SK-N-SH treated with all-trans-retinoic acid at 6 μM for 48 hours (cell line): ENCODE measurements at places on chromosomes 16 and 17.

GRCh38 chr16:47949276-47949675, 206.5 kb downstream of the ABCC12 start:
- ATAC-seq, result no peak

DNA sequence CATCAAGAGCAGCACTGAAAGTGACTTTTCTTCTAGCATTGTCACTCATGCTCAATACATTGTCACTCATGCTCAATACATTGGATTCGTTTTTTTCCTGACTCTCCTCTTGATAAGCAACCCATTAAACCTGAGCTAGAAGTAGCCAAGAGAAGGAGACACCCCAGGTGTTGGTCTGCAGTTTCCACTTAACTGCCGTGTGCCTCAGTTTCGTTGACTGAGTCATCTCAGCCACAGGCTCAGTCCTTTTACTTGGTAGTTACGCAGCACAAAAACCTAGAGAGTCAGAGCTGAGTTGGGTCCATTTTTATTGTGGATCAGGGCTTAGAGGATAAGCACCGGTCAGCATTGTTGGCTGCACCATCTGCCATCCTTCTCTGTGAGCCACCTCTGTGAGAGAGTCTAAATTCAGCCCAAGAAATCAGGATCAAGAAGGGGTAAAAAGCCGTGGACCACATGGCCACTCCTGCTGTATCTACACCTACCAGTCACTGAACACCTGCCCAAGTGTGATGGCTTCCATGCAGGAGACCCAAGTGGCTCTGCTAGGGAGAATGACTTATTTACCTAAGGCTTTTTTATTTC, 11.3 kb downstream of the GINS2 start:
- no peak for ATAC-seq

DNA sequence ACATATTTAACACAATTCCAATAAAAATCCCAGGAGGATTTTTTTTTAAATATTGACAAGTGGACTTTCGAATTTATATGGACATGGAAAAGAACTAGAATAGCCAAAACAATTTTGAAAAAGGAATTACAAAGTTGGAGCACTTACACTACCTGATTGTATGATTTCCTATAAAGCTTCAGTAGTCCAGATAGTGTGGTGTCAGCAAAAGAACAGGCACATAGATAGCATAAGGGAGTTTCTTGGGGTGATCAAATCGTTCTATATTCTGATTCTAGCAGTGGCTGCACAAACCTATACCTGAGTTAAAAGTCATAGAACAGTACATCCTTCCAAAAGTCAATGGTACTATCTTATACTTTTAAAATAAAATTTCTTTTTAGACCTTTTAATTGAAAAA, 66.4 kb upstream of the CES5A start:
- ATAC-seq, result no peak

DNA sequence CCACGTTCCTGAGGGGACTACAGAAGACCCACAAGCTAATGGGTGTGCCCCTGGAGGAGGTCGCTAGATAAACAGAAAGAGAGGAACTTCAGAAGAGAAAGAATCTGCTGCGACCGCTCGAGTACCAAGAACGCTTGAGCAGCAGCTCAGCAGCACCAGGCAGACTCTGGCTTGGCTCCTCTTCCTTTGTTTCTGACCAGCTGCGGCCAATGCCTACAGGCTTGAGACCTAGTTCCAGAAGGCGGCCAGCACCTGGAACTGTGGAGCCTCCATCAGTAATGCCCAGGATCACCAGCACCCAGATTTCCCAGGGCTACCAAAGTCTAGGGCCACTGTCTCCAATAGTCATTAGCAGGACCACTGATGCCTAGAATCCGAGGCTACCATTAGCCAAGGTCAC, 26.0 kb upstream of the GOSR2 start:
- ATAC-seq, result no peak

DNA sequence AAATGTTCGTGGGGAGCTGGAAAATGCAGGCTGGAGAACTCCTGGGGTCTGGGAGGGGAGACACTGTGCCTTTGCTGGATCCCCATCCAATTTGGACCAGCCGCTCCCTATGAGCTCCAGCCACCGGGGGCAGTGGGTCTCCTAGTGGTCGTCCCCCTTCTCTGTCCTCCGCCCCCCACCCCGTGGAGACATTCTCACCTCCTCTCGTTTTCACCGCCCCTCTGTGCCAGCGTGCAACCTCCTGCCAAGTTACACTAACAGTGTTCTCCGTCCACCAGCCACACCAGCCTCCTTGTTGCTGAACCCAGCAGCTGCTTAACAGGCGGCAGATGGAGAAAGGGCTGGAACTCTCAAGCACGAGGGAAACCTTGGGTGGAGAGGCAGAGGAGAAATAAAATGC, 67.4 kb upstream of the SOX9 start:
- no peak for ATAC-seq

DNA sequence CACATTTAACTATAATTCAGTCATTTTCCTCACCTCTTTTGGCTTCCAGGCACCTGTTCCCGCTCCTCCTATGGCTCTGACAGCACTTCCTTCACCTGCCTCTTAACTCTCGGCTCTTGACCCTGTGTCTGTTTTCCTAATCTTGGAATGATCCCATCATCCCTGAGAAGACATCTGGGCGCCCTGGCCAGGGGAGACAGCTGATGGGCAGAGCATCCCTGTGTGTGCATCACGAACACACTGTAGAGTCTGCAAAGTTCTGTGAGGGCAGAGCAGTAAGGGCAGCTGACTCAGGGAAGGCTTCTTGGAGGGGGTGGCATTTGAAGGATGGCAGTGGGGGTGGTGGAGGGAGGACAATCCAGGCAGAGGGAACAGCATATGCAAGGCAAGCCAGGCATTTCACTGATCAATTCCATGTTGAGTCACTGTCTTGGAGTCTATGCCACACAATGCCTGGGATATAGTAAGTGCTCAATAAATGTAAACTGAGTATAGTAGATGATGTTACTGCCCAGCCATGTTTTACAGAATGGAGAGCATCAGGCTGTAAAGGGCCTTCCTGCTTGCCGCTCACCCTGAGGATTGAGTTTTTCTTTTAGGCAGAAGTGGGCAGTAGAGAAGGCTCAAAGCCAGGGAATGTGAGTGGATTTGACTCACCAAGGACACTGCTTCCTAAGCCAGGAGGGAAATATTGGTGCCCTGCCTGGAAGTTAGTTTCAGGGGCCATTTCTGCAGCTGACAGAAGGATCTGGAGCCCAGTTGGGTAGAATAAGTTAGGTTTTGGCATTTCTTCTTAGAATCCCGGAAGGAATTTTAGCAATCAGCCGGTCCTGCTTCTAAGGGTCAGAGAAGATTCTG, 5.8 kb upstream of the RAB11FIP4 start:
- no peak for ATAC-seq

GRCh38 chr17:7445619-7445968, 733 bp downstream of the CHRNB1 start:
- ATAC-seq, result peak; percentile 61

GRCh38 chr17:77146246-77146632, 5.5 kb downstream of the SEC14L1 start:
- no peak for ATAC-seq

- peak; percentile 77 for ATAC-seq
Observed at GRCh38 chr17:42608305-42609181, 631 bp downstream of the RETREG3 start.

- ATAC-seq, result peak; percentile 89
Observed at GRCh38 chr17:72715906-72716572, 376.4 kb downstream of the SLC39A11 start.

DNA sequence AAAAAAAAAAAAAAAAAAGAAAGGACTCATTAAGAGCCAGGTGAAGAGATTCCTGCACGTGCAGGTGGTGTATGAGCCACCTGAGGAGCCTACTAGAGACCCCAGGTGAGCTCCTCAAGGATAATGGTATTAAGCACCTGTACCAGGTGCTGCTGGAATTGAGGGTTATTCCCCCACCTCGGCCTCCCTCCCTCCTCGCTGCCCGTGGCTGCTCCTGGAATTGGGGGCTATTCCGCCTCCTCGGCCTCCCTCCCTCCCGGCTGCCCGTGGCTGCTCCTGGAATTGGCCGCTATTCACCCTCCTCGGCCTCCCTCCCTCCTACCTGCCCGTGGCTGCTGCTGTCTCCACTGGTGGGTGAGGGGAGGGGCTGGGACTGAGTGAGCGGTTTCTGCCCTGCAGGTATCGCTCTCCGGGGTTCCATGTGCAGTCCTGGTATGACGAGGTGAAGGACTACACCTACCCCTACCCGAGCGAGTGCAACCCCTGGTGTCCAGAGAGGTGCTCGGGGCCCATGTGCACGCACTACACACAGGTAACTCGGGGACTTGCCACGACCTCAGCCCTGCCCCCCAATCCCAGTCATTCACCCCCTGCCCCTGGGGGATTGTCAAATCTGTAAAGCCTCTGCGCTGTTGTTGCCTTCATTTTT, 29.3 kb downstream of the CRISPLD2 start:
- no peak for ATAC-seq

DNA sequence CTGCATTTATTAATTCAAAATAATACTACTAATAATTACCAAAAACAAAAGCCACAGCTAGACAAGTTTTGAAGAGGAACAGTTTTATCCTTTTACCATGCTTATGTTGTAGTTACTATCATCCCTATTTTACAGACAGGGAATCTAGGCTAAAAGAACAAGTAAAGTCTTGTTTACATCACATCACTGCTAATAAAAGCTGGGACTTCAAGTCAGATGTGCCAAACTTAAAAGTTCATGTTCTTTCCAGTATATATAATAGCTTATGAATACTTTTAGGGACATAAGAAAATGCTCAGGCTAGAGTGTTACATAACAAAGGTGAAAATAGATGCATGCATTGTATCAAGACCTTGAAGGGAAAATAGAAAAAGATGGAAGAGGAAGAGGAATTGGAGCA, 234.2 kb downstream of the CDH11 start:
- ATAC-seq, result no peak

GRCh38 chr17:6452471-6453266, 8.4 kb downstream of the PIMREG start:
- ATAC-seq, result no peak

DNA sequence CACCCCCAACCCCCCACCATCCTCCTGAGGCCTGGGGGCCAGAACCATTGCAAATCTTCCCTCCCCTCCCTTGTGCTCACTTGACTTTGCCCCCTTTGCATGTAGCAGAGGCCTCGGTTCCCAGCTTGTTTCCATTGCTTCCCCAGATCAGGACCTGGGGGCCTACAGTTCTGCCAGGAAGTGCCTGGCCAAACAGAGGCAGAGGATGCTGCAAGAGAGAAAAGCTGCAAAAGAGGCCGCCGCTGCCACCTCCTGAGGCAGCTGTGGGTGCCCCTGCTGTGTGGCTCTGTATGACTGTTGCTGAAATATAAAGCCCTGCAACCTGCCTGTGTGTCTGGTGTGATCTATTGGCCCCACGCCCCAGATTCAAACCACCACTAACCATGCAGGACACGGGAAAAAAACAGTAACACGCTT, 2.3 kb downstream of the NDUFB10 start:
- ATAC-seq, result no peak

- ATAC-seq, result no peak
Observed at GRCh38 chr17:13518261-13519000, 83.3 kb downstream of the HS3ST3A1 start.

- peak; percentile 68 for ATAC-seq
Observed at GRCh38 chr17:8753976-8754440, 4.3 kb downstream of the SPDYE4 start.

DNA sequence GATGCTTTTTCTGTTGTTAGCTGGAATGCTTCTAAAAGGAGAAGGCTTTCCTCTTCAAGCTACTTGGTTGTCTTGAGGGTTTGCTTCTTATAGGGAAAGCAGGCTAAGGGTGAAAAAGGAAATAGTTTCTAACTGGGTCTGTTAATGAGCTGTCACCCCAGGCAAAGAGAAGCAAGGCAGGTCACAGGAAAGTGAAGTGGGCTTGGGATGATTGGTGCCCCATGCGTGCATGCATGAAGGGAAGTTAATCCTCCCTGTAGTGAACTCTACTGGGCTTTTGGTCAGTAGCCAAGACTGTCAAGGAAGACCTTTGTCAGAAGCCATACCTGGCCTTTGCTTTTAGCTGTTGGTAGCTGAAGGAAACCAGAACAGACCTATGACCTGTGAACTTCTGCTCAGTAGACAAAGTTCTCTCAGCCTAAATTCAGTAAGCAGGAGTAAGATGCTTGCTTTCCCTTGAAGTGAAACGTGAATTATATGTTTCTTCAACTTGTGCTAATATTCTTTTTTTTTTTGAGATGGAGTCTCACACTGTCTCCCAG, 16.5 kb downstream of the TENT4B start:
- no peak for ATAC-seq

GRCh38 chr17:82913304-82914043, 73.7 kb upstream of the ZNF750 start:
- ATAC-seq, result peak; percentile 28

DNA sequence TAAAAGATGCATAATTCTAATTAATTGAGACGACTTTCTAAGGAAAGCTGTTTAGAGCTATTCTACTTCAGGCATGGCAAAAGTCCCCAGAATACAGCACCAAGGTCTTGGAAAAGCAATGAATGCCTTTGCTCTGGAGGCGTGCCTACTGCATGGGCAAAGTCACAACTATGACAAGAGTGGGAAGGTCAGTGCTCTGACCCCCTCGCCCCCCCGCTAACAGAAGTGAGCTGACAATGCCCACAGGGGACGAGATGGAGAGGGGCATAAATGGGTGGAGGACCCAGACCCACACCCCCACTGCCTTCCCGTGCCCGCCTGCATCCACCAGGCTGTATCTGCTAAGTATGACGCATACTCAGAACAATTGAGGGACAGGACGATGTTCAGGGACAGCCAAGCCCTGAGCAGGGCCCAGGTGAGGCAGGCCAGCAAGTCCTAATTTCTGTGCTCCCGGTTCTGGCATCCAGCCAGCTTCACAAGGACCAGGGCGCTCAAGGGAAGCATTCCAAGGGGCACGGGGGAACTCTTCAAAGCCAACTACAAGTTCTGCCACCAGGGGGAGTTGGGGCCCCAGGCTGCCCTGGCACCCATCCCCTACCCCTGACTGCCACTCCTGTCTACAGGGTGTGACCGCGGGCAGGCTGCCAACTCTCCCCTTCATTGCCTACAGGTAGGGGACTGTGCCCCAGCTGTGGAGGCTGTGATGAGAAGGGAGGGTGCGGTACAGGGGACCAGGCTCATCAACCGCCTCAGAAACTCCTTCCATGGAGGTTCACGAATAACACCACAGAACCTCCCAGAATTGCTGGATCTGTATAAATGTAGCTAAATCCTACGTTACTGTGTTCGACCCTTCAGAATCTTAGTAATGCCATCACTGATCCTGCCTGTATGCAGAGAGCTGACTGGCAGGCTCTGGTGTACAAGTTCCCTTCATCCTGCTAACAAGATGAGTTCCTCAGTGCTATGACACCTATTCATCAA, 20.8 kb downstream of the NPRL3 start:
- peak; percentile 85 for ATAC-seq

DNA sequence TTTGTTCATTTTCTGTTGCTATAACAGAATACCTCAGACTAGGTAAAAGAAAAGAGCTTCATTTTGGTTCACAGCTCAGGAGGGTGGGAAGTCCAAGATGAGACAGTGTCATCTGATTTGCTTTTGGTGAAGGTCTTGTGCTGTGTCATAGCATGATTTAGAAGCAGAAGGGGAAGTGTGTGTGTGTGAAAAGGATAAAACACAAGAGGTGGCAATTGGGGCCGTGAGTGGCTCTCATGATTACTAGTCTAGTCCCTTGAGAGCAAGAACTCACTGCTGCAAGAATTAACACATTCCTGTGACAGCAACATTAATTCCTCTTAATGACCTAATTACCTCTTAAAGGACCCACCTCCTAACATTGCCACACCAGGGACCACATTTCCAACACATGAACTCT, 8.3 kb downstream of the SLC35G3 start:
- ATAC-seq, result no peak

GRCh38 chr17:16950488-16950887, 21.4 kb downstream of the TNFRSF13B start:
- no peak for ATAC-seq
